ENCODE measurements at places on chromosomes 5 and 9.

DNA sequence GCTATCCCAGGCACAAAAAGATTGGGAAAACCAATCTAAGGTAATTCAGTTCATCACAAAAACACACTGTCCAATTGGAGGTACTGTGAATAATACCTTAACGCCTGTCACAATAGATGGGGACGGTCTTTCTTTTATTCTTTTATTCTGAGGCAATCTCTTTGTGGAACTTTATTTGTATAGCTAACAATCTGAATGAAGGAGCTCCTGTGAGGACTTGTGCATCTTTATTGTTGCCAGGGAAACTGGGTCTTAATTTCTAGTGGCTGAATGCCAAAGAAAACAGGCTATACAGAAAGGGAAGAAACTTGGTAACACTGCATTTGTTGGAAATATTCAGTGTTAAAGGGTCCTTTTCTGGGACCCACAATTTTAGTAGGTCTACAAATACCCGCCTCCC is 546.9 kb upstream of the C9orf72 start:
- no peak for DNase-seq

- no peak for DNase-seq
Measured at GRCh38 chr9:96129747-96130146, 172.2 kb downstream of the HSD17B3 start.

- DNase-seq = no peak
Measured at GRCh38 chr9:85008215-85008614, 338.7 kb downstream of the NTRK2 start.

- no peak for DNase-seq
Measured at GRCh38 chr5:39498278-39498952, 73.6 kb upstream of the DAB2 start.

GRCh38 chr5:178192244-178192643 is 5.1 kb upstream of the GMCL2 start:
- no peak for DNase-seq

DNA sequence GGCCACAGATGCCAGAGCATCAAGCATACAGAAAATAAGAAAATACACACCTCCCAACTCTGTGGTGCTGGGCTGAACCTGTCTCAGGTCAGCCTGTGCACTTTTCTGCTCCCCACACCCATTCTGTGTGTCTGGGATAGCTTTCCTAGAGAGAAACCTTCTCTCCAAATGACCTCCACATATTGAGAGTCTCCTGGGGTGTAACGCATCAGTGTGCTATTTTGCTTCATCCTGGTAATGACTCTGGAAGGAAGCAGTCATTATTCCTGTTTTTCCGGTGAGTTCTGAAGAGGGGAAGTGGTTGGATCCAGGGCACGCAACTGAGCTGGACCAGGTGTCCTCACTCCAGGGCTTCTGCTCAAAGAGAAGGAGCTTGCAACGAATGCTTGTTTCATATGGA is 73.2 kb upstream of the SH3PXD2B start:
- no peak for DNase-seq

- DNase-seq = no peak
Measured at GRCh38 chr5:124872615-124873014, 126.2 kb upstream of the ZNF608 start.

GRCh38 chr9:8349376-8349775 is 549.8 kb upstream of the DMAC1 start:
- no peak for DNase-seq

Data from cortex of kidney (tissue), 1 donor.